RKO (cell line): ENCODE measurements at places on chromosomes 1 and 21.

DNA sequence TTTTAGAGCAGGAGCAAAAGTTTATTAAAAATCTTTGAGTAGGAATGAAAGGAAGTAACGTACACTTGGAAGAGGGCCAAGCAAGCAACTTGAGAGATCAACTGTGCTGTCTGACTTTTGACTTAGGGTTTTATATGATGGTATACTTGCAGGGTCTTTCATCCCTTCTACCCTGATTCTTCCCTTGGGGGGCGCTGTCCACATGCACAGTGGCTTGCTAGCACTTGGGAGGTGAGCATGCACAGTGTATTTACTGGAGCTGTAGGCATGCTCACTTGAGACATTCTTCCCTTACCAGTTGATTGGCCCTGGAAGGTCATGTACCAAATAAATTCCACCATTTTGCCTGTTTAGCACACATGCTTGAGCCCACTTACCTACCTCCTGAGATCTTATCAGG lies 1001.3 kb upstream of the ADGRL2 start:
- no peak for DNase-seq

GRCh38 chr1:248817065-248817464 lies 8.7 kb downstream of the SH3BP5L start:
- no peak for DNase-seq

DNA sequence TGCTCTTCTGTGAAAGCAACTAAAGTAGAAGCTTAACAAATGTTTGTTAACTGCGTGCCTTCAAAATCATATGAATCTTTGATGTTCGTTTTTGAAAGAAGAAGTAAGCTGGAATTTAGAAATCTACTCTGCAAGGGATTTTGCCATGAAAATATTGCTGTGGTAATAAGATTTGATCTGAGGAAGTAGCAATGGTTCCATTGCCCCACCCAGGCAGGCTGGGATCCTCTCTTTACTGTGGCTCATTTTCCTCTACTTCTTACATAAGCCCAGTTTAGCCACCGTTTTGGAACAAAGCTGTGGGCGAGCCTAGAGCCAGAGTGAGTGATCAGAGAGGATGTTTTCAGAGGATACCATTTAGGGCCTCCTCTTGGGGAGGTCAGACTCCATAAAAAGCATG lies 20.3 kb upstream of the PTGFRN start:
- no peak for DNase-seq

- DNase-seq = no peak
Measured at GRCh38 chr1:165635329-165635728, 4.3 kb downstream of the MGST3 start.

GRCh38 chr1:197799271-197799670 lies 24.0 kb upstream of the DENND1B start:
- peak; percentile 1 for DNase-seq

- no peak for DNase-seq
Measured at GRCh38 chr21:29102791-29103257, 27.6 kb upstream of the MAP3K7CL start.
